ENCODE measurements at places on chromosomes 1 and 21.
A peak's percentile ranks its signal among the peaks of the same experiment; 100 is the strongest.

DNA sequence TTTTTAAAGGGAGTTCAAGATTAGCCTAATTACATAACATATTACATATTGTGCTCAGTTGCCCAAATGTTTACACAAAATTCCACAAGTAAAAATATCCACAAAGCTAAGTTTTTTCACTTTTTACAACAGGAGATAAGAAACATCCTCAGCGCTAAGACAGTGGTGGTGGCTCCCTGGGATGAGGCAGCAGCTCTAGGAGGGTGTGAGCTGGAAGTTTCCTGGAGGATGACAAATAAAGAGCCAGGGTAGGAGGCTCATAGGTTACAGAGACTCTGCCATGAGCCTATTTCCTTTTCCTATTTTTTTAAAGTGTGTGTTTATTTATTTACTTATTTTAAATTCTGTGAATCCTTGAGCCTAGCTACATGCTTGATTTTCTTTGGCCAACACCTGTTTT lies 91.7 kb downstream of the COL24A1 start:
- DNase-seq, result no peak

DNA sequence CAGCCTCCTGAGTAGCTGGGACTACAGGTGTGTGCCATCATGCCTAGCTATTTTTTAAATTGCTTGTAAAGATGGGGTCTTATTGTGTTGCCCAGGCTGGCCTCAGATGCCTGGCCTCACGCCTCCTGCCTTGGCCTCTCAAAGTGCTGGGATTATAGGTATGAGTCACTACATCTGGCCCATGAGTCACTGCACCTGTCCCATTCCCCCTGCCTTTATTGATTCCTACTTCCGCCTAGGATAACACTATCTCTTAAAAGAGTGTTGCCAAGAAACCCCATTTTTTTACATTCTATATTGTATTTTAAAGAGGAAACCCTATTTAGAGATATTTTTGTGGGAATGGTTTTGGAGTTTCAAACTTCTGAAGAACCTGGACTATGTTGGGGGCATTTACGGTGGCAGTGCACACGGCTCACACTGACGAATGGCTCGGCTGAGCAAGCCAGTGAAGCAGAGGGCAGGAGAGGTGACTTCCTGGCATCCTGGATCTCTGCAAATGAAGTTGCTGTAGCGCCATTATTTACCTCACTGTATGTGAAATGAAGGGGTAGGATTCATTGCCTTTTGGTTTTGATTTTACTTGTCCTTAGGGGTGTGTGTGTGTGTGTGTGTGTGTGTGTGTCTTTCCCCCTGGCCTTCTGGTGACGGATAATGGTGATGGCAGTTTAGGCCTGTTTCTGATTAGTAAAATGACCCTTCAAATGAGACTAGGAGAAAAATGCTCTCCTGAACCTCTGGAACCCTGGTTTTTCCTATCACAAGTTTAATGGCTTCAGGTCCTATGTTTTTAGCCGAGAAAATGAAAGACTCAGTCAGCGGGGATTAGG lies 22.5 kb downstream of the KIF26B start:
- no peak for DNase-seq

DNA sequence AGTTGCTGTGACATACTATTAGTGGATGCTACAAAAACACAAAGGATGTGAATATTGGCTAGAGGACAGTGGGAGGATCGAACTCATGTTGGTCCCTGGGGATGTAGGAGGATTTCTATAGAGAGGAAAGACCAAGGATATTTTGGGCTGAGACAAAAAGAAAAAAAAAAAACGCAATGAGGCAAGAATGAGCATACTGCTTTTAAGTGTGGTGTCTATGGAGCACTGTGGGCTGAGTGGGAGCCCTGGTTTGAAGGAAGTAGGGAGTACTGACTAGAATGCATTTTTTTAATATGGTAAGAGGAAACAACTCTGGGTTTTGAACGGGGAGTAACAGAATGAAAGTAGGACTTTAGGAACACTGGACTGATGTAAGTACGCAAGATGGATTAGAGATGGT lies 450.7 kb downstream of the NEGR1 start:
- DNase-seq, result no peak

DNA sequence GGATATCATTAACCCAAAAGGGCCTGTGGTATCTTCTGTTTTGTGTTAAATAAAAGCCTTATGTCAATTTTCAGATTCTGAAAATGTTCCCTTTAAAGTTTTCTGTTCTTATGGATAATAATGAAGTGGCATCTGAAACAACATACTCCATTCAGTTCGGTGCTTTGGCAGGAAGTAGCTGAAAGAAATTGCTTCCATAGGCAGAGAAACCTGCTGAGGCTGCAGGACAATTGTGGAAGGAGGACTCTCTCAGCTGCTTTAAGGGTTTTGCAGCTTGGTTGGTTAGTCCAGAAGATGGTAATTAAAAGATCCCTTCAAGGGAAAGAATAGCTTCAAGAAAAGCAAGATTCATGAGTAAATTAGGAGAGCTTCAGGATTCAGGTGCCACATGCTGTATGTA lies 30.5 kb upstream of the NRIP1 start:
- no peak for DNase-seq

DNA sequence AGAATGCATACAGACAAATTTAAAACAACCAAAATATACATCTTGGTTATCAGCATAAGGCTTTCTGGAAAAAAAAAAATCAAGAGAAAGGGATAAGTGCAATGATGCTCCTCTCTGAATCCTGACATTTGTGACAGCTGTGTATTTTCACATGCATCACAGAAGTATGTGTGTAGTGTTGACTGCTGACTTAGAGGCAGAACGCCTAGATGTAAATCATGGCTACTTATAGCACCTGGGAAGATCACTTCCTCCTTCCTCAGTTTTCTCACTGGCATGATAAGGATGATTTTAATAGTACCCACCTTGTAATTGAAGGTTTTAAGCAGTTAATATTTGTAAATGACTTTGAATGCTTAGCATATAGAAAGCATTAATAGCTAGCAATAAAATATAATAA lies 112.5 kb downstream of the MRPL39 start:
- DNase-seq, result no peak

GRCh38 chr1:147539122-147539575 lies 2.2 kb upstream of the BCL9 start:
- DNase-seq, result peak; percentile 88

DNA sequence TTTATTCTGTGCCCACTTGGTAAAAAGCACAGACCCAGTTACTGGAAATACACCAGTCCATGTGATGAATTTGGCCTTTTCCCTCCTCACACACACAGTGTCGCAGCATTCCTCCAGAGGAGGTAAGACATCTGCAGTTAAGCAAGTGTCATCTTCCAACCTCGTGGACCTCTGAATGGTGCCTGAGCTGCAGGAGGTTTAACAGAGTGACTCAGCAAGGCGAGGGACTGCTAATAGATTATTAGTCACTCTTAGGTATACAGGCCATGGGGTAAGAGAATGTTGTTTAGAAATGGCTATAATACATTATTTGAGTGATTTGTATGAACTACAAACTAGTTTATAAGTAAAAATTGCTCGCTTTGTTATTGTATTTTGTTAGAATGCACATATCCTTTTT lies 8.6 kb upstream of the LRRC8B start:
- DNase-seq, result peak; percentile 37
